Stimulated activated CD8-positive, alpha-beta memory T cell treated with anti-CD3 and anti-CD28 coated beads, Interleukin-2, amount 100 ng/mL, for 1 hour (primary cell): ENCODE measurements at places on chromosomes 12 and 14.

GRCh38 chr12:93853698-93854478 is 176.7 kb downstream of the CRADD start:
- DNase-seq = no peak

GRCh38 chr12:128047266-128048060 is 219.5 kb upstream of the TMEM132C start:
- no peak for DNase-seq

DNA sequence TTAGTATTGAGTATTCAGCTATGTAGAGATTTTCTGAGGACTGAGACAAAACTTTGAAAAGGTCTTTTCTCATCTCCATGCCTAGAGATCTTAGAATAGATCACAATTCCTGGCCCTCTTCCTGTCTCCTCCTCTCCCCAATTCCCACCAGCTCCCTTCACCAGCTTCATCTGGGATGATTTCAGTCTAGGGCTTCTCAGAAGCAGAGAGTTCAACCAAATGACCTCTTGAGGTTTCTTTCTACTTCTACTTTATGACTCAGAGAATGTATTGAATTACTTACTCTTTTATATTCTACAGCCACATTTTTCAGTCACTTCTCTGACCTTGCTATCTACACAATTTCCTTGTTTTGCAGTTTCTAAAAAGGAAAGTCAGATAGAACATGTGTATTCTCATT is 19.4 kb upstream of the SNX6 start:
- DNase-seq = no peak

DNA sequence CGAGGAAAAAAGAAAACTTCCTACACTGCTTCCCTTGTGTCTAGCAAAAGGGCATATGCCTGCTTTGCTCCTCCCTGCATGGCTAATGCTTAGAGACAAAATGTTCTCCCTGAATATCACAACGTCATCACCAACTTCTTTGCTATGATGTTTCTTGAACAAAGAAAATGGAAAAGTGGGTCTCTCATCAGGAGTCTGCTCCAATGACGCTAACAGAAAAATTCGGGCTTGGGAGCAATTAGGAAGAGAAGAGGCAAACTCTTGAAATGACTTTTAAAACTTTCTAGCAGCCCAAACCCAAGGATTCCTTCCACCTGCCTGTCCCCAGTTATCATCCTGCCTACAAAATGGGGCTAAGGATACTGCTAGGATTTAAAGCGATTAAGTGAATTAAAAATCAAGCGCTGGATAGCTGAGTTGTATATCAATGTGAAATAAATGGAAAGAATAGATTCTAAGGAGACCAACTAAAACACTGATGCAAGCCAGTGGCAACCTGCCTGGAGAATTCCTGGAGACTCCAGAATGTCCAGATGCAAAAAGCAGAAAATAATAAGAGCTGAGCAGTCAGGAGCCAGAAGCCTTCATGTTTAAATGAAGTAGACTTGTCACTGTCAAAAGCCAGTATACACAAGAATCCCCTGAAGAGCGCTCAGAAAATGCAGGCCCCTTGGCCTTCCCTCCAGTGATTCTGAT is 183.8 kb downstream of the DPF3 start:
- no peak for DNase-seq

DNA sequence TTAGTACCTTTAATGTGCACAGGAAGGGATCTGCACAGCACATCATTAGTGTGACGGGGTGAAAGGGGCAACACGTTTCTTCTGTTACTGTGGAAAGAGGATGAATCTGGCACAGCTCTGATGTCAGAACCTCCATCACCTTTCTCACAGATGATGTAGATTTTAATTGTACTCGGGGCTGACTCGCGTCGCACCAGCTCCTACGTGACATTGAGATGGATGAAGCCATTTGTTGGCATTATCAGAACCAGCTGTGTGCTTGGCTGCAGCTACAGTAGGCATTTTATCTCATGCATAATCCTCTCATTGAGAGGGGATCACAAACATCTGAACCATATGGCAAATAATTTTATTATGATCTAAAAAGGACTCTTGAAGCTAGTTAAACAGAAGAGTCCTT is 173.6 kb downstream of the PDZRN4 start:
- no peak for DNase-seq

- no peak for DNase-seq
These were observed 257.8 kb downstream of the DPF3 start for GRCh38 chr14:72636094-72636493.

- DNase-seq = no peak
These were observed 18.0 kb downstream of the TTC8 start for GRCh38 chr14:88842414-88842813.

- no peak for DNase-seq
These were observed 9.9 kb downstream of the SOAT2 start for GRCh38 chr12:53113136-53113705.

- DNase-seq = no peak
These were observed 514.3 kb upstream of the SEL1L start for GRCh38 chr14:82047777-82048470.

DNA sequence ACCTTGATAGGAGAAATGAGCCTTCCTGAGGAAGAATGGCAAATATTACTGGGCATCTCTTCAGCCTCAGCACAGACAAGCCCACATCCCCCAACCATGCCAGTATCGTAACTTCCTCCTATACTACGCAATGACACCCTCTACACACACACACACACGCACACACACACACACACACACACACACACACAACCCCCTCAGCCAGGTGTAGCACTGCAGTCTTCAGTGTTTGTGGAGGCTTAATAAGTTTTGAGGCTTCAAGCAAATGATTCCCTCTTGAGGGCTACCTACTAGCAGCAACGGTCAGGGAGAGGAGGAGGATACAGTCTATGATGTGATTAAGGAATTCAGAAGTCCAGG is 1.6 kb downstream of the DGKA start:
- DNase-seq = no peak

DNA sequence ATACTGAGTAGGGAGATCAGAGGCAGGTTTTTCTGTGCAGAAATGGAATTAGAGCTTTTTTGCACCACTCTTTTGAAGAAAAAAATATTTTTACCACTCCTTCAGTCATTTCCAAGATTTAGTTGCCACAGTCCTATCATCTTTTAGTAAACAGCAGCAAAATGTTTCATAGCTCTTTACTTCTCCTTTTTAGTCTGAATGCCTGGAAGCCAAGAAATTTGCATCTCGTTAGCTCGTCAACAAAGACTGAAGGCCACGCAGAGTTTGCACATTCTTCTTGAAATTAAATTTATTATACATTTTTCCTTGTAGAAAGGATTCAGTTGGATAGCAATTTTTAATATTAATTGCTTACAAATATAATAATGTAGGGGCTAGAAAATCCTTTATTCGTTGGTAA is 544.5 kb upstream of the ATP2B1 start:
- no peak for DNase-seq

DNA sequence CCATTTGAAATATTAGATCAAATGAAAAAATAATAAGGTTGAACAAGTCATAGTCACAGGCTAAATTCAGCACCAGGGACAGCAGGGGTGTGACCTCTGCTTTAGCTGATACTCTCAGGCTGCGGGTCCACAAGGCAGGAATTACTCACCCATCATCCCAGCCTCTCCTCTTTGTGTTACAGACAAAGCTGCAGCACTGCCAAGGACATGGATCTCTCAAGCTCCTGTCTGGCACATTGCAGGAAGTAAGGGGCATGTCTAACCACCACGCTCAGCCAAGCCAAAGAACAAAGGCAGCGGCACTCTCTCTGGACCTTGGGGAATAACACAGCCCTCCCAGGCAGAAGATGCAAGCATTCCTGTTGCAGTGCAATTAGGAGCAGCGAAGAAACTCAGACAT is 783.8 kb downstream of the VRK1 start:
- no peak for DNase-seq

- DNase-seq = no peak
These were observed 12.2 kb downstream of the BRI3BP start for GRCh38 chr12:125005652-125006051.

- DNase-seq = no peak
These were observed 120.0 kb upstream of the PDZRN4 start for GRCh38 chr12:41067941-41068645.

- no peak for DNase-seq
These were observed 144.5 kb upstream of the SLC38A2 start for GRCh38 chr12:46516933-46517578.

GRCh38 chr12:104501660-104502059 is 44.9 kb downstream of the CHST11 start:
- DNase-seq = no peak

DNA sequence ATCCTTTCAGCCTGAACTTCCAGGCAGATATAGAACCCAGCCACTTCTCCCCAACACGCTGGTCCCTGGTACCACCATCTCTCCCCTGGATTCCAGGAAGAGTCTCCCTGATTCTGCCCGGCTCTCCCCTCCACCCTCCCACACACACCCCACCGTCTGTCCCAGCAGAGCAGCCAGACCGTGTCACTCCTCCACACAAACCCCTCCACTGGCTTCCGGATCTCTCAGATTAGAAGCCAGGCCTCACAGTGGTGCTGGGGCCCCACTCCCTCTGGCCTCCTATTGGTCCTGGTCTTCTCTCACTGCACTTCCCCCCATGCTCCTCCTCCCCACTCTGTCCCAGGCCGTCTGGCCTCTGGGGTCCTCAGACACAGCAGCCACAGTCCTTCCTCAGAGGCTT is 52.4 kb upstream of the CDKN3 start:
- DNase-seq = no peak

GRCh38 chr14:96189281-96189711 is 15.3 kb upstream of the BDKRB2 start:
- DNase-seq = no peak

DNA sequence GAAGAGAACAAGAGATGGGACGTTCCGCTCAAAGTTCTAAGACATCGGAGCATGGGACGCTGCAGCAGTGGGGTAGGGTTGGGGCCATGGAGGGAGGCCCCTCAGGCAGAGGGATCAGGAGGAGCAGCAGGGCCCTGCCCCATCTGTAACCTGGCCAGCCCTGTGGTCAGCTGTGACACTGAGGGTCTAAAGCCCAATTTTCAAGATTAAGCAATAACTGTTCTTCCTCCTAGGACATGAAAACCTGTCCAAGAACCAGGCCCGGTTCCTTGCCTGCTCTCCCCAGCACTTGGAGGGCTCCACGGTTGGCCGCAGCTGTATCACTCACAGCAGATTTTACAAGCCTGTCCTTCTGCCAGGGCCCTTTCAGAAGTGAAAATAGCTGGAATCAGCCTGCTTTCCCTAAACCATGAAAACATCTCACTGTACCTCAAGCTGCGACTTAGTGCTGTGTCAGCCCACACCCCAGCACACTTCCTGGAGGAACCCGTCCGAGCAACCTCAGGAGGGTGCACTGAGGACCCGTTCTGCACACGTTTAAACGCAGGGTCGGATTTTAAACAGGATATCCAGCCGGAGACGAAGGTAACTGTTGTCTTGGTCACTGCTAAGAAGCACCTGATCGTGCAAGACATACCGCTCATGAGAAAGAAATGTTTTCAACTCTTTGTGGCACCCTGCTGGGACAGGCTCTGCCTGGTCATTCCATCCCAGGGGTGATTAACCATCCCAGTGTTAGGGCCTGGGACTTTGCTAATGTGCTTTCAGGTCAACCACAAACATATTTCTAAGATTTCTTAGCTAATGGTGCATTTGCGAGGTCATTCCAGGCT is 201.9 kb upstream of the DIO3 start:
- no peak for DNase-seq

- DNase-seq = no peak
These were observed 40.9 kb upstream of the LHX5 start for GRCh38 chr12:113512568-113512967.

- DNase-seq = no peak
These were observed 8.8 kb downstream of the EIF2B2 start for GRCh38 chr14:75011356-75011994.

DNA sequence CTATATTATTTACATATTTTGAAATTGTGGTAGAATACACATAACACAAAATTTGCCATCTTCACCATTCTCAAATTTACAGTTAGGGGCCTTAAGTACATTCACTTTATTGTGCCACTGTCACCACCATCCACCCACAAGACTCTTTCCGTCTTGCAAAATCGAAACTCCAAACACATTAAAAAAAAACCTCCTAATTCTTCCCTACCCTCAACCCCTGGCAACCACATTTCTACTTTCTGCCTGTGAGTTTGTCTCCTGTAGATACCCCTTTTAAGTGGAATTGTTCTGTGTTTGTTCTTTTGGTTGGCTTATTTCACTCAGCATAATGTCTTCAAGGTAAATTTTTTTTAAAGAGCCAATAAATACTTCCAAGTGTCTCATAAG is 31.6 kb upstream of the AMIGO2 start:
- no peak for DNase-seq

- no peak for DNase-seq
These were observed 2.3 kb upstream of the HSPB8 start for GRCh38 chr12:119176267-119177055.

GRCh38 chr14:36856095-36856878 is 194.6 kb downstream of the PAX9 start:
- no peak for DNase-seq

GRCh38 chr12:98869886-98870503 is 224.9 kb downstream of the APAF1 start:
- DNase-seq = no peak
